ENCODE measurements at places on chromosomes 5 and 9.

- no peak for DNase-seq
Observed at GRCh38 chr5:96712100-96712746, 50.0 kb downstream of the CAST start.

DNA sequence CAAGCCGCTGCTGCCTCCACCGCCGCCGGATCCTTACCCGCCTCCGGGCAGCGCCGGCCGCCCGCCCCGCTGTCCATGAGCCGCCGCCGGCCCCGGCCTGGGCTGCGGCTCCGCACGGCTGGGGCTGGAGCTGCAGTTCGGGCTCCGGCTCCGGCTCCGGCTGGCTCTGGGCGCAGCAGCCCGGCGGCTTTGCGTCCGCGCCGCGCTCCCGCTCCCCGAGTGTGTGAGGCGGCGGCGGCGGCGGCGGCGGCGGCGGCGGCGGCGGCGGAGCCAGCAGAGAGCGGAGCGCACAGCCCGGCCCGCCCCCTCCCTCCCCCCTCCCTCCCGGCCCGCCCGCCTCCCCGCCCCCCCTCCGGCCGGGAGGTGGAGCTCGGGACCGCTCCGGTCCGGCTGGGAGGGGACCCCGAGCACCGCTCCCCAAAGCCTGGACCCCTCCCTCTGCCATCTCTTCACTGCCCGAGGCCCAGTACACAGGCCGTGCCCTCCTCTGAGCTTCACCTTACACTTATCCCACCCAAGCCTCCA, at the start of gene PCDH1:
TSS of gene PCDH1 (minus strand) at position 225 of the 525 bp plus-strand sequence. CDS start at position 77, 148 bp downstream.
- no peak for DNase-seq

DNA sequence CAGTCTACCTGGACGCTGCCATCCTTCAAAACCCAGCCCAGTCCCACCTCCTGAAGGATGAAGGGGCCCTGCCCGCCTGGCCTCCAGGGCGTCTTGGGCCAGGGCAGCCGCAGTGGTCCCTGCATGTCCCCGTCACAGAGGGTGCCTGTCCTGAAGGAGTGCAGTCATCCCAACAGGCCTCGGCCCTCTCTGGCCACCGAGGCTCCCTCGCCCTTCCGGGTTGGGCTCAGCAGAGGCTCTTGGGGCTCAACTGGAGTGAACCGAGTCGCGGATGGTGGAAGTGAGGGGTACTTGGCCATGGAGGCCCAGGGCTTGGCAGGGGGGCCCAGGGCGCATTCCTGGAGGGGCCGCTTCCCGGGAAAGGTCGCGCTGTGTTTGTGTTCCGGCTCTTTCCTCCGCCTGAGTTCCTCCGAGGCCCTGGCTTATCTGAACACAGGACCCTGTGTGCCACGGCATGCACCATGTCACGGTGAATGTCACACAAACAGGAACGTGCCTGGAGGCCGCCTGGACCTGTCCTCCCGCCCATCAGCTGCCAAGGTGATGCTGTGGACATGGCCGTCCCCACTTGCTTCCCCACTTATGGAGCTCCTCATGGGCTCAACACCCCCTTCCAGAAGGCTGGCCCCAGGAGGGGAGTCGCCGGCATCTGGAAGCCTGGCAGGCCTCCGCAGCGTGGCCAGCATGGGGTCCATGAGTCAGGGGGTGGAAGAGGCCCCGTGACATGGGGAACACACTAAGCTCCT, 25.7 kb upstream of the OBP2B start:
- no peak for DNase-seq

DNA sequence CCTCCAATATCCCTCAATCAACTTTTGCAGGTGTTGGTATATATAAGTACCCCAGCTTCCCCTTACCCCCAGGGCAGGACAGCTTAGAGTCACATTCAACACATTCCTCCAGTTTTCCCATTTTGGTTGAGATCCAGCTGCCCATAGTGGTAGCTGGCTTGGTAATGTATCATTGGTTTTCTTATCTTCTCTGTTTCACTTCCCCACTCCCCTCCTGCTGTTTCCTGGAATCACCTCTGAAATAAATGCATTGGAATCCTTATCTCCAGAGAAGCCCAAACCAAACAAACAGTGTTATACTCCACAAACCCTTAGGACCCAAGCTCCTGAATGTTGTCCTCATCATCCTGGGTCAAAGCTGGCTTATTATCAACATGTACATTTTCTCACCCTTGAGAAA, 184.8 kb downstream of the TMEM38B start:
- DNase-seq, result no peak

DNA sequence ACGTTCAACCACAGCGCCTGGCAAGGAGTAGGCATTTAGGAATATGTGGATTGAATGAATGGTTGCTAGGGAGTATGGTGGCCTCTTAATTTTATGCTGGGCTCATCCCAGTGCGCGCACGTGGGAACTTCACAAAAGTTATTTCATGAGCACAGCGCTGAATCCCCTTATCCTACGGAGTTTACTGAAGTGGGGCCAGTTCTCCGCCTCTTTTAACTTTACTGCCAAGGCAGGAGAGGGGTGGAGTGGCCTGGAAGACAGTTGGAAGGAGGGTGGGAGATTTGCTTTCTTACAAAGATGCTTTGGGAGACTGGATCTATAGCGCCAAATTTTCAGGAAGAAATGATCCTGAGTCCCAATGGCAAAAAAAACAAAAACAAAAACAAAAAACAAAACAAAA, 326.5 kb downstream of the SH3GL2 start:
- DNase-seq, result no peak

DNA sequence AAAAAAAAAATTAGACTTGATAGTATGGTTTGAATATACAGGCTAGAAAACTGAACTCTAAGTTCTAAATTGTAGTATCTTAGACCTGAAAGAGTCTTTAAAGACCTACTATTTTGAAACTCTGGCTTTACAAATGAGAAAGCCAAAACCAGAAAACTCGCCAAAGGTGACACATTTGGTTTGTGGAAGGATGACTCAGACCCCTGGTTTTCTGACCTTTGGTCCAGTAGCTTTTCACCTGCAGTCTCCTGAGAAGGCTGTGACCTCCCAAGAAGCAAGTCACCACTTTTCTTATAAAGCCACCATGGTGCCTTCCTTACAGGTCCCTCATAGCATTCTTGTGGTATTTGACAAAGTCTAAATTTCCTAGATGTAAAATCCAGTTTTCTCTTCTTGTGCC, 102.1 kb upstream of the CEP78 start:
- no peak for DNase-seq

DNA sequence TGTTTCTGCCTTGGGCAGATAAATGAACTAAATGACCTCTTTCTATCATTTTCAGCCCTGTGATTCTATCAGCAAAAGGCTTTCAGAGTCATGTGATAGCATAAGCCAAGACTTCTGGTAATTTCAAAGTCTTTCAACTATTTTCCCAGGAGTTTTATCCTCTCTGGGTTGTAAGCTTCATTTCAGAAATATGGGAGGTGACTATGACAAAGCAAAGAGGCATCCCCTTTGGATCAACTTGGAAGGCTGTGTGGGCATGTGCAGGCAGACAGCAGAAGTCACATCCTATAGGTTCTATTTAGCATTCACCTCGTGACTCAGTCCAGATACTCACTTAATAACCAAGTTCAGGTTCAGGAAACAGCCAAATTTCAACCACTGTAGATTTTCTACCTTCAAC, 149.0 kb upstream of the FST start:
- no peak for DNase-seq

DNA sequence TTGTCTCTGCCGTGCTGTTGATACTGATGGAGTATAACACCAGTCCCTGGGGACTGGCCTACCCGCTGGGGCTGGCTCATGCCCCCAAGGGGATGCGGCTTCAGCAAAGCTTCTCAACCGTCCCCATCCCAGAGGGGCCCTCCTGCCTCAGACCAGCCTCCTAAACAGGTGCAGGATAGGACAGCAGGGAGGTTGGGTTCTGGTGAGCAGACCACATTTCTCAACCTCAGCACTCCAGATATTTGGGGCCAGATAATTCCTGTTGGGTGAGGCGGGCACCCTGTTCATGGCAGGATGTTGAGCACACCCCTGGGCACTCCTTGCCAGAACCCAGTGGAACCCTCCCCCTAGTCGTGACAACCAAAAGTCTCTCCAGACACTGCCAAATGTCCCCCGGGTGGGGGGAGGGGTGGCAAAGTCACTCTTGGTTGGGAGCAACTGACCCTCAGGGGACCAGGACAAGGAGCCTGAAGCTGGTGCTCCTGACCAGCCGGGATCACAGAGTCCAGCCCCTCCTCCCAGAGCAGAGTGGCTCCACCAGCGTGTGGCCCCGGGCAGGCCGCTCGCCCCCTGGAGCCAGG, 107.8 kb downstream of the ZNF354C start:
- DNase-seq, result no peak

DNA sequence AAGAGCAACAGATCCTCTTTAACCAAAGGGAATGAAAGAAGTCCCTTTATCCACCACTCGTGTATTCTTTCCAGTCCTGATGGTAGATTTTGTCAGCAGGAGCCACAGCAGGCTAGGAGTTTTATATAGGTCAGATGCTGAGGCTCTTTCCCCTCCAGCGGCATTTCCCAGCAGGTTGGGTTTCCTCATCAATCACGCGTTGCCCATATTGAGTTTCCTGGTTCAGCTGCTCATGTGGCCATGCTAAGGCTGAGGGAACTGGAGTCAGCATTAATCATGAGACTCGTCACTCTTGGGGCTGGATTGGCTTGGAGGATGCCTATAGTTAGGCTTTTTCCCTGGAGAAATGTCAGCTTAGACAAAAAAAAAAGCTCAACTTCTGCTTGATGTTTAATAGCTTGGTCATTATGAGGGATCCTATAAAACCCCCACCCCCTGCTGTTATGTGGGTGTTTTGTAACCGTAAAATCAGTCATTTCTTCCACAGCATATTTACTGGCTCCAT, 193.4 kb upstream of the GAS1 start:
- no peak for DNase-seq

DNA sequence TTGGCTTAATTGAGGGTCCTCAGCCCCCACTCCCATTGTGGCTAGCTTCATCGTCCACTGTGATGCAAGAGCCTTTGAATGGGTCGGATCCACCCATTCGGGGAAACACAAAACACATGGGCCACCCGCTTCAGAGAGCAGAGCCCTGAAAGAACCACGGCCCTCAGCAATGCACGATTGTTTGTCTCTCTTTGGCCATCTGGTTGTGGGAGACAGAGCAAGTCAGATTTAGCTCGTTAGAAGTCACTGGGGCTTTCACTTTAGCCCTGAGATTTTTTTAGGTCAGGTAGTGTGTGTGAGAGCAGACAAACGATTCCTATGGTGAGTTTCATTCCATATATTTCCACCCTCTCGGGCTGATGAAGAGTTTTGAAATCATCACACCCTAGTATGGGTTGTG, 12.9 kb upstream of the COL15A1 start:
- no peak for DNase-seq

DNA sequence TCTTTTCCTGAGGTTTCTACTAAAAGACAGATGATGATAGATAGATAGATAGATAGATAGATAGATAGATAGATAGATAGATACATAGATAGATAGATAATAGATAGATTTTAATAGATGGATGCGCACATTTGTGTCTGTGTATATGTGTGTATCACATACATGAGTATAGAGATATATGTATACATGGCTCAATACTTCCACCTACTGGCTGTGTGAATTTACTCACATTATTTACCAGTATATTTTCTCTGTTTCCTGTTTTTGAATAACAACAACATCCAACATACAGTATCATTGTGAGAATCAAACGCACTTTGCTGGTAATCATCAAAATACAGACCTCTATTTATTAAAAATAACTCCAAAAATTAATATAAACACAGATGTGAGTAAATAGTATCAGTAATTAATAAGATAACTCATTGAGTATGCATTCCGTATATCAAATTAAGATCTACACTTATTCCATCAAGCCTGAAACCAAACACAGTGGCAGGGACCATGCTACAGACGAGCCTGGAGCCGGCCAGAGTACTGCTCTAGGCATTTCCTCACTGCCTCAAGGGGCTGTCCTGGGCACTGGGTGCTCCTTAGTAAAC, 338.0 kb downstream of the SEMA5A start:
- peak; percentile 13 for DNase-seq

Data from NT2/D1 (cell line).